ENCODE measurements at places on chromosomes 11 and 22. TPM values are rescaled to one million over a fixed set of nuclear protein-coding genes. Genes with fewer than 3 reads are reported as not detected.
A peak's percentile ranks its signal among the peaks of the same experiment; 100 is the strongest.

MLC1 gene
- not detected for total RNA-seq

DNA sequence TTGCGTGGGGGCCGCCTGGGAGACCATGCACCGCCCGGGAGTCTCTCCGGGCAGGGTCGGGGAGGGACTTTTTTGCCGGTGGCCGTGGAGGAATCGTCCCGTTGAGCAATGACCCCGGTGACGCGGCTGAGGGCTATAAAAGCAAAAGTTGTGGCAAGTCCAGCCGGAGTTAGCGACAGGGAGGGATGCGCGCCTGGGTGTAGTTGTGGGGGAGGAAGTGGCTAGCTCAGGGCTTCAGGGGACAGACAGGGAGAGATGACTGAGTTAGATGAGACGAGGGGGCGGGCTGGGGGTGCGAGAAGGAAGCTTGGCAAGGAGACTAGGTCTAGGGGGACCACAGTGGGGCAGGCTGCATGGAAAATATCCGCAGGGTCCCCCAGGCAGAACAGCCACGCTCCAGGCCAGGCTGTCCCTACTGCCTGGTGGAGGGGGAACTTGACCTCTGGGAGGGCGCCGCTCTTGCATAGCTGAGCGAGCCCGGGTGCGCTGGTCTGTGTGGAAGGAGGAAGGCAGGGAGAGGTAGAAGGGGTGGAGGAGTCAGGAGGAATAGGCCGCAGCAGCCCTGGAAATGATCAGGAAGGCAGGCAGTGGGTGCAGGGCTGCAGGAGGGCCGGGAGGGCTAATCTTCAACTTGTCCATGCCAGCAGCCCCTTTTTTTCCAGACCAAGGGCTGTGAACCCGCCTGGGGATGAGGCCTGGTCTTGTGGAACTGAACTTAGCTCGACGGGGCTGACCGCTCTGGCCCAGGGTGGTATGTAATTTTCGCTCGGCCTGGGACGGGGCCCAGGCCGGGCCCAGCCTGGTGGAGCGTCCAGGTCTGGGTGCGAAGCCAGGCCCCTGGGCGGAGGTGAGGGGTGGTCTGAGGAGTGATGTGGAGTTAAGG is at the start of gene NEAT1:
Gene NEAT1, plus strand, starts transcription at position 166 of the 883 bp plus-strand sequence.
- DNase-seq, result peak; percentile 97

NLRP6 gene
- total RNA-seq, result 0.11 TPM

- peak; percentile 64 for DNase-seq
Observed at GRCh38 chr11:8913961-8914660, 3.1 kb downstream of the AKIP1 start.

DNA sequence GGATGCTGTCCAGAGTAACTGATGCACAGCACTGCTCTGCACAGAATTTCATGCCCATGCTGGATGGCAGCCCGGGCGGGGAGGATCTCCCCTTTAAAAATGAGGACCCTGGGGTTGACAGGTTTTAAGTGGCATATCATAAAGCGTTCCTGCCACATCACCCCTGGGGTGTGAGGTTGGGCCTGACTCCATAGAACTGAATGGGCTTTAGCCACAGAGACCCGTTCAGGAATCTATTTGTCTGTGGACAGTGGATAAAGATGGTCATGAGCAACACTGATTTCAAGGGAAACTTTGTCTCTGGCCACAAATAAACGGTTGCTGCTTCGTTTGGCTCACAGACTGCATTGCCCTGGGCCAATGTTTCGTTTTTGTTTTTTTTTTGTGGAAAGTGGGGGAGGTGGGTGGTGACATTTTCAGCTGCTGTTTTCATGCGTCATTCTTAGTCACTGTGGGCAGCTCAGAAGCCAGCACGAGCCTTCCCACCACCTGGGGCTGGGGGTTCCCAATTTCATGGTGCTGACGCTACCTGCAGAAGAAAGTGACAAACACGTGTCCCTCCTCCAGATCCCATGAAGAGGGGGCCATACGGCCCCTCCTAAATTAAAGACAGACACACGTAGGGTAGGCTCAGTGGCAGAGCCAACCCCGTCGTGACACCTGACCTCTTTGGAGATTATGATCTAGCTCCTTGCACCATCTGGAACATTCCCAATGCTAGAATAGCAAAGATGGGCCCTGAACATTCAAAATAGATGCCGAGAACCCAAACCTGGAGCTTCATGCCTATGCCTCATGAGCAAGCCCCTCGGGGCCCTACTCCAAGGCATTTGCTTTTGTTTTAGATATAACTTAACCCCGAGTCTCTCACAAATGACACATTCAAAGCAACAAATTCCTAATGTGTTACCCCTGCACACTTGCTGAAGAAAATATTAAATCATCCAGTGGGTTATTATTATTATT is 54.8 kb upstream of the PHF21B start:
- DNase-seq, result no peak

- no peak for DNase-seq
Observed at GRCh38 chr11:43580735-43581369, 99.7 kb upstream of the HSD17B12 start.

- no peak for DNase-seq
Observed at GRCh38 chr11:60763692-60764369, 7.2 kb downstream of the MS4A15 start.

DNA sequence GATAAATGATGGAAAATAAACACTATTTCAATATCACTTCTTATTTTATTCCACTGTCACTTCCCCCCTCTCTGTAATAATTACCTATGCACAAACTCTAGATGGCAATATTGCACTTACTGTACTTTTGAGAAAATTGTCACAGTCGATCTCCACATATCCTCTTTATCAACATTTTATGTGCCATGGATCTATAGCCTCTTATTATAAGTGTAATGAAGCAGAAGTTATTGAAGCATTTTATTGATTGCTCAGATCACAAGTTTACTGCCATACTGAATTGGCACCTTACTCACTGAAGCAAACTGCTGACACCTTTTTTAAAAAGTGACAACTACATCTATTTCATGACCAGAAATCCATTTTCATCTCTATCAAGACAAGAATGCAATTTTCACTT is 133.4 kb downstream of the DCDC1 start:
- DNase-seq, result no peak

ANO9 gene
- total RNA-seq, result 0.46 TPM

DNA sequence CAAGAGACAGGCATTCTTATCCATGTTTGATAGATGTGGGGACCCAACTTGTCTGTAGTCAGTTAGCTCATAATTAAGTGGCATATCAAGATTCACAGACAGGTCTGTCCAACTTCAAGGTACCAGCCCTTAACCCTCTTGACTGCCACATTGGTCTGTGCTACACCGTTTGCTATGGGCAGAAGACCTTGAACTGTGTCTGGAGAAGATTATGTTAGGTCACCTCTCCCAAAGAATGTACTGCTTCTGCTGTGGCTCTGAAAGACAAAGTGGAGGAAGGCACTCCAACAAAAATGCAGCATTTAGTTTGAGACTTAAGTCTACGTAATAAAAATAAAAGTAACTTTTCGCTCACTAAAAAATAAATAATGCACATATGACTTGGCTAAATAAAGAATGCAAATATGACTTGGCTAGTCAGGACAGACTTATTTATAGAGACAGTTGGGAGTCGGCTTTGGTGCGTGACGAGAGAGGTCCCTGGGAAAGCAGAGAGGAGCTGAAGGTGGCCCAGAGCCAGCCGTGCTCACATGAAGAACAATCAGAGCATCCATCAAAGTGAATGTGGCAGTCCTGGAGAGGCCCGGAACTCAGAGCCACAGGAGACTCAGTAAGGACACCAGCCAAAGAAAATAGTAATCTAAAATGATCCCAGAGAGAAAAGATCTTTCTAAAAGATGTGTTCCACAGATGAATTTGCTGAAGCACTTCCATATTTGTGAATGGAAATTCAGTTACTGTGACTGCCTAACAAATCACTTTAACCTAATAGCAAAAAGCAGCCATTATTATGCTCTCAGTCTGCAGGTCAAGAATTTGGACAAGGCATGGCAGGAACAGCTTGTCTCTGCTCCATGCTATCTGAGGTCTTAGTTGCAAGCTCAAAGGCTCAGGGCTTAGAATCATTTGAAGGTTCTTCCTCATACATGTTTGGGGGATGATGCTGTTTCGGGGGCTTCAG is 35.0 kb downstream of the CWC15 start:
- DNase-seq, result peak; percentile 87

CHRM1 gene
- total RNA-seq, result not detected

- DNase-seq, result no peak
Observed at GRCh38 chr11:134098566-134099184, 29.8 kb downstream of the JAM3 start.

SEPTIN5 gene
- 264 TPM for total RNA-seq

- no peak for DNase-seq
Observed at GRCh38 chr22:21643533-21644357, 1.6 kb downstream of the SDF2L1 start.

DNA sequence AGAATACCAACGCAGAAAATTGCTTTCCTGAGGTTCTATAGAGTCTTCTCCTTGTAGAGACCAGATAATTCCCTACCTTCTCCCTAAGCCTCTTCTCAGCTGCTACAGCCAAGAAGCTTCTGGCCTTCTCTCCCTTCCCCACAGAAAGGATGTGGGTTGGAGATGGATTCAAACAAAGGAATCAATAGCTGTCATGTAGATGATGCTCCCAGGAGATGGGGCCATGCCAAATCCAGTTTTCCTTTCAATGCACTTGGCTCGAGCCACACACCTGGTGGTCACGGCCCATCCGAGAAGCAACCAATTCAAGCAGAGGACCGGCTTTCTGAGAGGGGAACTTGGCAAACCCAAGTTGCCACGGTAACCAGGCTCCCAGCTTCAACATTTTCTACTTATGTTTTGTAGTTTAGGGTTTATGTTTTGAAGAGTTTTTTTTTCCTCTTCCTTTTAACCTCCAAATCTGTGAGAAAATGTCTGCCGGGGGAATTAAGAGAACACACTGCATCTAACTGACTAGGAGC is 31.3 kb upstream of the OPCML start:
- no peak for DNase-seq

DNA sequence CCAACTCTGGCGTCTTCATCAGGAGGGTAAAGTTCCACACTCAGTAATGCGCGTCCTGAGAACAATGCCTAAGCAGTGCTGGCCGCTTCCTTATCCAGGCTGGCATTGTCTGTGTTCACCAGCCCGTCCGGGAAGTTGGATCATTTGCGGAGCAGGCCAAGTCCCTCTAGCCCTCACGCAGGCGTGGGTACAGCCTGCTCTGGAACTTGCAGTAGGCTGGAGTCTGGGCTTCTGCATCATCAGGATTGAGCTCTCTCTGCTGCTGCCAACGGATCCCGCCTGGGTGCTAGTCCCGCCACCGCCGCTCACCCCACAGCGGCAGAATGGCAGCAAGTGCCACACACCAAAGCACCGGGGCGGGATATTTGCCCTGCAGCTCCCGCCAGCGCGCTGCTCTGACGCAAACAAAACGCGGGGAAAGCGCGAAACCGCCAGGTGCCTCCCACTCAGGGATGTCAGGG is 29.0 kb downstream of the GLYATL1 start:
- no peak for DNase-seq

DNA sequence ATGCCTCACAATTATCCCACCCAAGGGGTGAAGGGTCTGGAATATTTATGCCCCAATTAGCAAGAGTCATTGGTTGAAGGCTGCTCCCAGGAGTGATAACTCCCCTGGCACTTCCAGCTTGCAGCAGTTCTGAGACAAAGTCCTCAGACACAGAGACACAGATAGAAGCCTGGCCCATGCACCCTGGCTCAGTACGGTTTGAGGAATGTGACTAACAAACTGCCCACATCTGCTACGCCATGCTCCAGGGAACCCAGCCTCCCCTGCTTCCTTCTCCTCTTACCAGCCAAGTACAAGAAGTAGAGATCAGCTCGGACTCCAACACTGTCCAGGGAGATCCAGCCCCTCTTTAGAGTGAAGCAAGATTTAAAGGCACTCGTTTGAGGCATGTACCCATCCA is 48.5 kb upstream of the BMAL1 start:
- DNase-seq, result no peak

GRCh38 chr11:2551131-2551530 is 106.3 kb downstream of the KCNQ1 start:
- DNase-seq, result no peak
